ENCODE measurements at places on chromosomes 2 and 18. TPM values are rescaled to one million over a fixed set of nuclear protein-coding genes. Genes with fewer than 3 reads are reported as not detected.

DNA sequence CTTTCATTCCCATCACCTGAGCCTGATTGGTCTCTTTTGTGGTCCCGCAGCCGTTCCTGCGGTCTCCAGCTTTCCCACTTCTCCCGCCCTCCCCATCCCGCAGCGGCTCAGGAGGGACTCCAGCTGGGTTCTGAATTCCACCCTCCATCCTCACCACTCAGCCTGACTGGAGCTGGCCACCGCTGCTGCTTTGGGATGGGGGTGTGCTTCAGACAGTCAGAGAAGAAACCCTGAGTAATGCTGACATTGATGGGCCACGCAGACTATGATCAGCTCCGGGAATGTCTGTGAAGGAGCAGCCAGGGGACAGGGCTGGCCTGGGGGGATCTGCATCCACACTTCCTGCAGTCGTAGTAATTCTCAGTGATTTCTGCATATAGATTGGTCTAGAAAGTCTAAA is 45.9 kb upstream of the TXNDC2 start:
- no peaks in the 10 kb centered on the region for H3K36me3 ChIP-seq
- no peak overlapping the region for H3K4me3 ChIP-seq
- no peak overlapping the region for H3K27ac ChIP-seq
- DNase-seq: no peak

DNA sequence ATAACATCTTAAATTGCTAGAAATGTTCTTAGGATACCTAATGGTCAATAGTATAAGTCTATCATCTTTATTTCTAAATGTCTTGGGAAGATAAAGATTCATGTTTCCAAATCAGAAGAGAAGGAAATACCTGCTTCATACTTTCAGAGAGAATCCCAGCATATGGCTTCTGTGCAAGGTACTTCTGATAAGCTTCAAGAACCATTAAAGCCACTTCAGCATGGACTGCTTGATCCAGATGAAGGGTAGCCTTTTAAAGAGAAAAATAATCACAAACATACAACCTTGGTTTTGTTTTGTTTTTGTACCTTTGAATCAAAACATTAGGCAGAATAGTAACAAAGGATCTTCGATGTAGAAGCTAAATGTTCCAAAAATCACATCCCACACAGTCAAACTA is 44.0 kb downstream of the EPG5 start:
- H3K4me1 ChIP-seq: peaks cover 15% of the 10 kb centered on the region
- H3K27ac ChIP-seq: no peak overlapping the region
- H3K36me3 ChIP-seq: peaks cover 40% of the 10 kb centered on the region
- H3K4me3 ChIP-seq: no peak overlapping the region

- no peak for DNase-seq
- no peaks in the 10 kb centered on the region for H3K27me3 ChIP-seq
Measured at GRCh38 chr2:24304098-24304497, 56.2 kb downstream of the ITSN2 start.

DNA sequence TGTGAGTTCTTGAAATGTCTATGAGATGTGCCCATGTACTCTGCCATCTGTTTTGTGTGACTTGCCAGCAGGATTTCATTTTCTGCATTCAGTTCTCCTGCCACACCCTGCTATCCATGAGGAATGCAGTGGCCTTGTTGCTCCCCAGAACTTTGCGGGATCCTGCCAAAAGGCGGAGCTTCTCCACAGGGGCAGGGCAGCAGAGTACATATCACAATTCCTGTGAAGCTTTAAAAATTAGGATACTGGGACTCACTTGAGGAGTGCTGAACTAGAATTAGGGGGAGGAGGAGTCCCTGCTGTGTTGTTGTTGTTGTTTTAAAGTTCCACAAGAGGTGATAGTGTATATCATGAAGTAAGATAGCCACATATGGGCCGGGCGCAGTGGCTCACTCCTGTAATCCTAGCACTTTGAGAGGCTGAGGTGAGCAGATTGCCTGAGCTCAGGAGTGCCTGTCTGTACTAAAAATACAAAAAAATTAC is 76.4 kb downstream of the TANC1 start:
- H3K27ac ChIP-seq: no peak overlapping the region
- DNase-seq: no peak
- H3K36me3 ChIP-seq: no peaks in the 10 kb centered on the region
- H3K27me3 ChIP-seq: peaks cover 3% of the 10 kb centered on the region
- H3K4me1 ChIP-seq: no peaks in the 10 kb centered on the region

DNA sequence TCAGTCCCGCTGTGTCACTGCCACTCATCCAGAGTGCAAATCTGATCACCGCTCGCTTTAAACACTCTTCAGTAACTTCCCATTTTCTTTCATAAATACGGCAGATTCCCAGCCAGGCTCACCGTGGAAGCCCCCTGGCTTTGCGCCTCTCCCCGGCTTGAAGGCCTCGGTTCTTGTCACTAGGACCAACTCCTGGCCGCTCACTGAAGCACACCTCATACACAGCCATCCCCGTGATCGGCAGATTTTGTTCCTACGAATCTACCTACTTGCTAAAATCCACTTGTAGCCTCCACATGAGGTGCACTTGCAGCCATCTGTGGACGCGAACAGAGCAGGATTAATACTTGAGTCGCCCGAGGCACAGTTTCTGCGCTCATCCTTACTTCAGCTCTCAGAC is 462.4 kb upstream of the MYT1L start:
- no peak overlapping the region for H3K27ac ChIP-seq
- DNase-seq: no peak
- no peaks in the 10 kb centered on the region for H3K4me1 ChIP-seq
- H3K4me3 ChIP-seq: no peak overlapping the region
- H3K27me3 ChIP-seq: no peaks in the 10 kb centered on the region

DNA sequence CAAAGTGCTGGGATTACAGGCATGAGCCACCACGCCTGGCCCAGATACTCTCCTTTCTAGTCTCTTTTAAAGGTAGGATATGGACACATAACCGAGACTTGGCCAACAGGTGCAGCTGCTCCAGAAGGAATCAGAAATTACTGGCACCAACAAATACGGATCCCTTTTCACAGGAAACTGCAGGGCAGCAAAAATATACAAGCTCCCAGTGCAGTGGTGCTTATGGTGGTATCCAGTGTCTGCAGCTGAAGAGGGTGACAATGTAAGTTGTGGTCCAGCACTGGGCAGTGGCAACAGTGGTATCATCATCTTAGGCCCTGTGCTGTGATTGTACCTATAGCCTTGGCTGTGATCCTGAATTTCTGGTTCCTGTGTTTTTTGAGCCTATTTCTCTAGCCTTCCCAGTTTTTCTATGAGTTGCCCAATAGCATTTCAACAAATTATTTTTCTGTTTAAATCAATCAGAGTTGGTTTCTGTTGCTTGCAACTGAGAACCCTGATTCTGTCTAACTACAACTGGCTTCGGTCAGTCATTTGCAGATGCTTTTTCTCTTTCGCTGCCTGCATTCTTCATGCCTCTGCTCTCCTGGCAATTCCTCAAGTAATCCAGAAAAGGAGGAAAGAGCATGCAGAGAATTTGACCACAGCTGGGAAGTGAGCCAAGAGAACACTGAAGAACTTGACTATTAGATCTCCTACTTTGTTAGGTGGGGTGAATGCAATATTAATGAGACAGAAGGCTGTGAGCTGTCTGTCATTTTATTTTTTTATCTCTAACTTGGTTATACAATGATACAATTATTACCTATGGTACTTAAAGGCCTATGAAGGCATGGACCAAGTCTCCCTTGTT is 30.8 kb upstream of the EML4 start:
- no peak overlapping the region for H3K27ac ChIP-seq
- DNase-seq: no peak
- H3K4me3 ChIP-seq: no peak overlapping the region
- no peaks in the 10 kb centered on the region for H3K36me3 ChIP-seq
- H3K27me3 ChIP-seq: no peaks in the 10 kb centered on the region
- peaks cover 68% of the 10 kb centered on the region for H3K4me1 ChIP-seq

- H3K36me3 ChIP-seq: no peaks in the 10 kb centered on the region
- no peak overlapping the region for H3K27ac ChIP-seq
- no peak overlapping the region for H3K4me3 ChIP-seq
- no peak for DNase-seq
- peaks cover 12% of the 10 kb centered on the region for H3K27me3 ChIP-seq
- no peaks in the 10 kb centered on the region for H3K4me1 ChIP-seq
Measured at GRCh38 chr2:234593636-234594035, 96.8 kb upstream of the ARL4C start.

DNA sequence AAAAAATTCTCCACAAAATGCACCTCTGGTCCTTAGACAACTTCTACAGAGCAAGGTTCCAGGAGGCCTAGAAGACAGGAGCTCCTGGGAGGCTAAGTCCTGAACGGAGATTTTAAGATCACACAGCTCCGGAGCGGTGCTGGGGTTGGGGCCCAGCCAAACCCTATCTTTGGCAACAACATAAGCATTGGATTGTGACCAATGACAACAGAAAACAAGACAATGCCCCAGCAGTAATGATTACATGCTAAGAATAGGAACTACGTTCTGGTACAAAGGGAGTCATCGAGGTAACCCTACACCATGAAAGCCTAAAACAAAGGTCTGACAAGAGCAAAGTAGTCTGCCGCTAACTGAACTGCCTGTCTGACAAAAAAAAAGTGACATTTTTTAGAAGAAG is 171.2 kb downstream of the CMPK2 start:
- no peak overlapping the region for H3K27ac ChIP-seq
- H3K36me3 ChIP-seq: no peaks in the 10 kb centered on the region
- H3K27me3 ChIP-seq: no peaks in the 10 kb centered on the region
- no peaks in the 10 kb centered on the region for H3K4me1 ChIP-seq
- no peak for DNase-seq

- no peak for DNase-seq
- peaks cover 5% of the 10 kb centered on the region for H3K27me3 ChIP-seq
- H3K4me3 ChIP-seq: no peak overlapping the region
- H3K27ac ChIP-seq: no peak overlapping the region
Measured at GRCh38 chr18:26453386-26453901, 94.9 kb downstream of the KCTD1 start.

- peaks cover 44% of the 10 kb centered on the region for H3K4me1 ChIP-seq
- peak; percentile 73 for DNase-seq
- peak overlapping the region; percentile 81 for H3K27ac ChIP-seq
- H3K4me3 ChIP-seq: peak overlapping the region; percentile 76
- H3K27me3 ChIP-seq: no peaks in the 10 kb centered on the region
Measured at GRCh38 chr2:161237392-161238264, 70.6 kb upstream of the PSMD14 start.

DNA sequence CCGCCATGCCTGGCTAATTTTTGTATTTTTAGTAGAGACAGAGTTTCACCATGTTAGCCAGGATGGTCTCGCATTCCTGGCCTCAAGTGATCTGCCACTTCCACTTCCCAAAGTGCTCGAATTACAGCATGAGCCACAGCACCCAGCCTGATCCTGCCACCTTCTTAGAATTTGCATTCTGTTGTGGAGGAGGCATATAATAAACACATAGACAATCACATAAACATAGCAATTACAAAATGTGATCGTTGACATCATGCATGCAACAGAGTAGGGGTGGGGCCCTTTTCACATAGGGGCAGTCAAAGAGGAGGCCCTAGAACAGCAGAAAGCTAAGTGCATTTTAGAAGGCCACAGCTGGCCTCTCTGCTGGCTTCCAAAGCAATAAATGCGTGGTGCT is 39.9 kb upstream of the TSPYL6 start:
- no peaks in the 10 kb centered on the region for H3K27me3 ChIP-seq
- H3K4me1 ChIP-seq: no peaks in the 10 kb centered on the region
- H3K36me3 ChIP-seq: no peaks in the 10 kb centered on the region
- H3K4me3 ChIP-seq: no peak overlapping the region

GRCh38 chr18:77144451-77145118 is 12.0 kb upstream of the MBP start:
- H3K4me3 ChIP-seq: no peak overlapping the region
- H3K27ac ChIP-seq: no peak overlapping the region
- H3K36me3 ChIP-seq: peaks cover 16% of the 10 kb centered on the region
- no peaks in the 10 kb centered on the region for H3K27me3 ChIP-seq
- no peak for DNase-seq

GRCh38 chr2:8554296-8554806 is 127.5 kb upstream of the ID2 start:
- DNase-seq: no peak
- no peak overlapping the region for H3K4me3 ChIP-seq
- H3K27me3 ChIP-seq: peaks cover 2% of the 10 kb centered on the region
- no peak overlapping the region for H3K27ac ChIP-seq
- peaks cover 10% of the 10 kb centered on the region for H3K4me1 ChIP-seq
- H3K36me3 ChIP-seq: peaks cover 4% of the 10 kb centered on the region

DNA sequence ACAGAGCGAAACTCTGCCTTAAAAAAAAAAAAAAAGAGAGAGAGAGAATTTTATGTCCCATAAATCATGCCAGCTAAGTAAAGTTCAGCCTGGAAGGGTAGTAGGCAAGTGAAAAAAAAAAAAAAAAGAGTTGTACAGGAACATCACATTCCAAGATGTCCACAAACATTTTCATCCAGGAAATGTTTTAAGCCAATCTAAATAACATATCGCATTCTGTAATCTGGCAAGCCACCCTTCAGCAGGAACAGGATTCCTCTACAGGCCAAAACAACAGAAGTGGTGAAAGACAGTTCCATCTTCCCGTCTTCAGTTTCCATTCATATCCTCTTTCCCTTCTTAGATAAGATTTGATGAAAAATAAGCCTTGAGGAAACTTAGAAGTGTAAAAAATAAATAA is 1108.1 kb upstream of the DDX18 start:
- no peak overlapping the region for H3K27ac ChIP-seq
- no peaks in the 10 kb centered on the region for H3K36me3 ChIP-seq
- no peak for DNase-seq
- no peaks in the 10 kb centered on the region for H3K27me3 ChIP-seq

GRCh38 chr2:118202707-118203303 is 114.5 kb downstream of the INSIG2 start:
- DNase-seq: peak; percentile 75
- no peaks in the 10 kb centered on the region for H3K36me3 ChIP-seq
- no peak overlapping the region for H3K27ac ChIP-seq
- H3K4me3 ChIP-seq: no peak overlapping the region
- H3K27me3 ChIP-seq: peaks cover 13% of the 10 kb centered on the region

- no peaks in the 10 kb centered on the region for H3K36me3 ChIP-seq
- peaks cover under 1% of the 10 kb centered on the region for H3K27me3 ChIP-seq
- H3K4me3 ChIP-seq: no peak overlapping the region
- H3K4me1 ChIP-seq: peaks cover 4% of the 10 kb centered on the region
- DNase-seq: no peak
Measured at GRCh38 chr18:79631761-79632446, 47.7 kb upstream of the CTDP1 start.

Gene CHRNA1
- not detected for total RNA-seq

Gene GPD2
- 32.6 TPM for total RNA-seq

Gene VAMP5
- total RNA-seq: 21.4 TPM

Gene UGT1A3
- not detected for total RNA-seq

Gene CSRNP3
- not detected for total RNA-seq

Gene PLA2R1
- total RNA-seq: 0.02 TPM

Gene ANKRD30B
- total RNA-seq: not detected

Gene PLEK
- total RNA-seq: 0.89 TPM

Gene DAPL1
- total RNA-seq: not detected

Gene TCF23
- not detected for total RNA-seq

Gene STAT4
- 48.8 TPM for total RNA-seq

Gene HOXD9
- total RNA-seq: not detected
